ENCODE measurements at places on chromosomes 4 and X. TPM values are rescaled to one million over a fixed set of nuclear protein-coding genes. Genes with fewer than 3 reads are reported as not detected.

The CFAP299 gene
- total RNA-seq, result not detected

The LPAR4 gene
- total RNA-seq, result 0.30 TPM

The SORBS2 gene
- total RNA-seq, result 188 TPM

The TRPC3 gene
- total RNA-seq, result 0.07 TPM

The MEPE gene
- not detected for total RNA-seq

The STATH gene
- not detected for total RNA-seq

The VBP1 gene
- total RNA-seq, result 60.2 TPM

The ADH1C gene
- total RNA-seq, result not detected
